Osteoblast (primary cell): ENCODE measurements at places on chromosomes 5 and 9. TPM values are rescaled to one million over a fixed set of nuclear protein-coding genes. Genes with fewer than 3 reads are reported as not detected.

- no peak overlapping the region for H3K4me3 ChIP-seq
- peak overlapping the region; percentile 95 for H3K27ac ChIP-seq
- peaks cover 47% of the 10 kb centered on the region for H3K4me1 ChIP-seq
- H3K36me3 ChIP-seq = no peaks in the 10 kb centered on the region
Measured at GRCh38 chr5:57442080-57442839, 40.4 kb downstream of the ACTBL2 start.

DNA sequence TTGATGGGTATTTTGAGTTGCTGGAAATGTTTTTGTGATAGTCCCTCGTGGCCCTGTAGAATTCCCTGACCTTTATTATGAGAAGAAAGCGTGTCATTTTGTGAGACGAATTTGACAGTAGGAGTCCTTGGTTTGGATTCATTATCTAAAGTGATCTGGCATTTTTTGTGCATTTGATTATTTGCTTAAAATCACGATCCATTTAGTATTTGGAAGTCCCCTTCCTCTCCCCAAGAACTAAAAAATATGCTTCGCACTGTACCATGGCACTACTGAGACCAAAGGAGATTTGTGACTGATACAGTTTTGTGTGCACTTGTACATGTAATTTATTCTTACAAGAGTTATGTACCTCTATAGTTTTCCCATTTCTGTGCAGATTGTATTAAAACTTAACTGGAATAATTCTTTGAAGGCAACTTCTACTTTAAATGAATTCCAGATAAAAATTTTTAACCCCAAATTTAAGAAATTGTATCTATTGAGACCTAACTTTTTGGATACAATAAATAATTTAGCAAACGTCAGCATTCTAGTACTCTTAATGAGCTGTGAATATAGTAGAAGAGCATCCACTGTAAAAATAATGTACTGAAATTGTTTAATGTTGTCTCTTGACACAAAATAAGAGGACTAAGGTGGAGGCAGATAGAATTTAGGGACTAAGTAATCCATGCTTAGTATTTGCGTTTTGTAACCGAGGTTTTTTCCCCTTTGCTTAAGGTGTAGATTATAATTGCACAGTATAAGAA is 2.1 kb downstream of the MAP3K1 start:
- H3K27ac ChIP-seq = peak overlapping the region; percentile 47
- H3K4me3 ChIP-seq = peak overlapping the region; percentile 92
- peaks cover 23% of the 10 kb centered on the region for H3K4me1 ChIP-seq
- H3K36me3 ChIP-seq = no peaks in the 10 kb centered on the region

MCTP1 gene
- total RNA-seq = 5.8 and 6.8 TPM in 2 replicates

ZBED3 gene
- total RNA-seq = 1.1 and 4.7 TPM in 2 replicates

DNA sequence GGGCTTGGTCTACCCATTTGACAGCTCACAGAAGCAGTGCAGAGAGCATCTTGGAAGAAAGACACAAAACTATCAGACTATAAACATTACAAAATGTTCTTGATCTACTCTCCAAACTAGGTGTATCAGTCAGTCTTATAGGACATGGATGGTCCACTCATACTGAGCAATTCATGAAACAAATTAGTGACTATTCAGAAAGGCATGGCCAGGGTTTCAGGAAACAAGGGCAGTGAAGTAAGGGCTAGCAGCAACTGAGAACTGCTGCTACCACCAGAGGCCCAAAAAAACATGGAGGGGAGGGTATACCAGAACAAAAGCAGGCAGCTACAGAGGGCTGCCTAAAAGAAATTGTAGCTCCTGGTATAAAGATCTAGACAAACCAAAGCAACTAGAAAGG is 287.0 kb downstream of the PIK3R1 start:
- H3K36me3 ChIP-seq = no peaks in the 10 kb centered on the region
- H3K27me3 ChIP-seq = no peaks in the 10 kb centered on the region
- no peak for DNase-seq
- H3K4me3 ChIP-seq = no peak overlapping the region

DNA sequence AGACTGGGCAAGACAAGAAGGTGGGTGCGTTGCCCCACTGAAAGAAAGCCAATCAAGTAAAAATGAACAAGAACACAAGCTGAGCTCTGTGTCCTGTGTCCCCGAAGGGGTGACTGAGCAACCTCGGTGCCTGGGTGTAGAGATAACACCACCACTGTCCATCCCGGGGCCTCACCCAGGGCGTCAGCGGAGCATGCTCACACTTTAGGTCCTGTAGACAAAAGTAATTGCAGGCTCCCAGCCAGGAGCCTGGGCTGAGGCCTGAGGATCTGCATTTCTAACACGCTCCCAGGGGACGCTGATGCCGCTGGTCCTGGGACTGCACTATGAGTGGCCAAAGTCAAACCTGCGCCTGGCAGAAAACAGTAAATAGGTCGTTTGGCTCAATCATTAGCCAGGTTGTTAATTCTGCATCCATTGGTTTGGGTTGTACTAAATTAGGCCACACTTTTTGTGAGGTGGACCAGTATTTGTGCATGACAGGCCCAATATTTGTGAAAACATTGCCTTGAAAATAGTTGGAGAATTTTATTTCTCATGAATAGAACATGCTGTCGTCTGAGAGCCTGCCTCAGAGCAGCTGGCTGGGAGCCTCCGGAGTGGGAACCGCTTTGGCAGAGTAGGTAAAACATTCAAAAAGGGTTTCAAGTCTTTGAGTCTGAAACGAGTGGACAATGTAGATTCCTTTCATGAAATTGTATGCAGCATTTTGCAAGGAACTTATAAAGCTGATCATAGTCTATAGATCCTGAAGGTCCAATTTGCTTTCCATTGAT is 38.3 kb downstream of the ANKRD33B start:
- H3K4me3 ChIP-seq = peak overlapping the region; percentile 40
- H3K36me3 ChIP-seq = no peaks in the 10 kb centered on the region
- no peaks in the 10 kb centered on the region for H3K27me3 ChIP-seq
- H3K27ac ChIP-seq = peak overlapping the region; percentile 52

GRCh38 chr5:173744551-173744950 is 128.1 kb upstream of the BOD1 start:
- H3K36me3 ChIP-seq = no peaks in the 10 kb centered on the region
- no peak for DNase-seq
- no peak overlapping the region for H3K4me3 ChIP-seq
- no peaks in the 10 kb centered on the region for H3K27me3 ChIP-seq
- no peak overlapping the region for H3K27ac ChIP-seq

ELL2 gene
- 113 and 123 TPM in 2 replicates for total RNA-seq
